ENCODE measurements at places on chromosomes 2 and 18. TPM values are rescaled to one million over a fixed set of nuclear protein-coding genes. Genes with fewer than 3 reads are reported as not detected.

DNA sequence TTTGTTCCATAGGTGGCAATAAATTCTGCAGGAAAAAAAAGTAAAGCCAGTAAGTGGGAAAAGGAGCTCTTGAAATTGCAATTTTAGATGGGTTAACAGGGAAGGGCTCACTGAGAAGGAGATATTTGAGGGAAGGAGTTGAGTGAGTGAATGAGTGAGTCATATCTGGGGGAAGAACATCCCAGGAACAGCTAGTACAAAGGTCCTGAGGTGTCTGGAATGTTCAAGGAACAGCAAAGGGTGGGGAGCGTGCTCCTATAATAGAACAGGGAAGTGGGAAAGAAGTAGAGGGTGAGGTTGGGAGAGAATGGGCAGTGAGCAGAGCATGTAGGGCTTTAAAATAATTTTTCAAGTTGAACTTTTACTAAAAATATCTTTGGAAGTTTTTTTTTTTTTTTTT lies 68.0 kb upstream of the PSME4 start:
- DNase-seq, result no peak

DNA sequence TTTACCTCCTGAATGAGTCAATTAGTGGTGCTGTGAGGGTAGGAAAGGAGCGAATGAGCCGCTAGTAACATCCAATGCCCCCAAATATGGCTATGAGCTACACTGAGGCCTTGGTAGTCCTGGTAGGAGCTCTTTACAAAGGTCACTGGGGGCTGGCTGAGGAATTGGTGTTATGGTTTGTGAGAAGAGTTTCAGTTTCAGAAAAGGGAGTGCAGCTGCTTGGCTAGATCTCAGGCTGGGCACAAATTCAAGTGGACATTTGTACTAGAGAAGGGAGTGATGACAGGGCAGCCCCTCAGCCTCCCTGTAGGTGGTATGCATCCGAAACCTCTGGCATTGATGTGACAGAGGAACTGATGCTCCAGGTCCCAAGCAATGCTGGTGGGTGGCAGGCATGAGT lies 13.9 kb upstream of the PAIP2B start:
- DNase-seq, result no peak

- DNase-seq, result no peak
Measured at GRCh38 chr2:101125374-101125773, 25.8 kb downstream of the TBC1D8 start.

GRCh38 chr18:73261243-73261642 lies 393.5 kb upstream of the NETO1 start:
- DNase-seq, result no peak

- no peak for DNase-seq
Measured at GRCh38 chr18:76725445-76725844, 96.9 kb upstream of the ZNF236 start.

GRCh38 chr2:63712748-63713147 lies 124.0 kb downstream of the MDH1 start:
- DNase-seq, result no peak

The RAPH1 gene
- total RNA-seq, result 4.4 TPM

The SCN3A gene
- not detected for total RNA-seq

The SOX11 gene
- not detected for total RNA-seq

The ITPRIPL1 gene
- 26.8 TPM for total RNA-seq

The C2orf72 gene
- total RNA-seq, result 27.9 TPM

The XIRP2 gene
- not detected for total RNA-seq

The MAL gene
- total RNA-seq, result not detected

Data from G401 (cell line).